ENCODE measurements at places on chromosomes 3 and 15.
A peak's percentile ranks its signal among the peaks of the same experiment; 100 is the strongest.

DNA sequence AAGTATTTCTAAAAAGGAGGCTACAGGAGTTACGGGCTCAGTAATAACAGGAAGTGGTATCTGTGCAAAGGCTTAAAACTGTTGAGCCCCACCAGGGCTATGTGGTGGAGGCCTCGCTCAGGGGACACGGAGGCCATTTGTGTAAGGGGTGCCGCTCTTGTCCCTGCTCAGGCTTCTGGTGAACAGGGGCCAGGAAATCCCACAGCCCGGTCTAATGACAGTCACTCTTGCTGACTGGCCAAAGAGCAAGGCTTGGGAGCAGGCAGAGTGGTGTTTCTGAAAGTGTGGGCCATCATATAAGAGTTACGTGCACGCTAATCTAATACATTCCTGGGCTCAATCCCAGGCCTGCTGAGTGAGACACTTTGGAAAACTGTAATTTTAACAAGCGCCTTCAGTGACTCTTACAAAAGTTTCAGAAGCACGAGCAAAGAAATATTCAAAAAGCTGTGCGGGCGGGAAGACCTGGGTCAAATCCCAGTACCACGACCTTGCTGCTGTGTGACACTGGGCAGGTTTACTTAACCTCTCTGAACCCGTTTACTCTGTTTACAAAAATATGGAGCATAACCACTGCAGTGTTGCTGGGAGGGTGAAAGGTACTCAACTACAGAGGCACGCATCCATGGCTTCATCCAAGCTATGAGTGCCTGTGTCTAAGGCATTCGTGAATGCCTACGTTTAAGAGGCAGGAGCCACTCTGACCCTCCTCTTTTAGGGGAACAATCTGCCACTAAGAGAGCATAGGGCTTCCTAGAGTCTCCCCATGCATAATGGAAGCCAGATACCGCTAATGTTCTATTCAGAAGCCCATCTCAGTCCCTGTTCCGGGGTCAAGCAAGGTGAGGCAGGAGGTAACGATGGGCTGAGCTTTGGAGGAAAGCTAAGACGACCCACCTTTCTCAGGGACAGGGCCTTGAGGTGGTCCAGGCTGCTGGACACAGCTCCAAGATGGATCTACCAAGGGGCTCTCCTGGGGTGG, 2.0 kb downstream of the ATP10A start:
- DNase-seq, result no peak

DNA sequence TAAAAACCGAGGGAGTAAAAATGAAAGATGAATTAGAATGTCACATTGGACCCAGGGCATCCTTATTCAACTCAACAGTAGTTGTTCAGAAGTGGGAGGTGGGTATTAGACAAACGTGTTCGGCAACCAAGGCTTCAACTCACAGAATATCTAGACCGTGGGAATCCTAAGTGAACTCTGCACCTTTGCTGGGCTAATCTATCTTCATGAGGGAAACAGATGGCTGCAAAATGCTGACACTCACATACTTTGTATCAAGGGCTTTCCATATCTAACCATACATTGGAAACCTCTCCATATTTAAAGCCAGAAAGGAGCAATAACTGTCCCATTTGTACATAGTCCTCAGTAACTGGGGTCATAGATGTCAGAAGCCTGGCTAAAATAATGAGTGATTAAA, 20.9 kb downstream of the PLSCR1 start:
- no peak for DNase-seq

GRCh38 chr3:53921296-53921695, 29.6 kb upstream of the SELENOK start:
- no peak for DNase-seq

GRCh38 chr3:197339841-197340520, 41.6 kb upstream of the DLG1 start:
- no peak for DNase-seq

GRCh38 chr3:193560870-193561269, 6.2 kb upstream of the ATP13A4 start:
- no peak for DNase-seq

- DNase-seq, result no peak
Observed at GRCh38 chr3:71537211-71537611, 46.3 kb downstream of the FOXP1 start.

DNA sequence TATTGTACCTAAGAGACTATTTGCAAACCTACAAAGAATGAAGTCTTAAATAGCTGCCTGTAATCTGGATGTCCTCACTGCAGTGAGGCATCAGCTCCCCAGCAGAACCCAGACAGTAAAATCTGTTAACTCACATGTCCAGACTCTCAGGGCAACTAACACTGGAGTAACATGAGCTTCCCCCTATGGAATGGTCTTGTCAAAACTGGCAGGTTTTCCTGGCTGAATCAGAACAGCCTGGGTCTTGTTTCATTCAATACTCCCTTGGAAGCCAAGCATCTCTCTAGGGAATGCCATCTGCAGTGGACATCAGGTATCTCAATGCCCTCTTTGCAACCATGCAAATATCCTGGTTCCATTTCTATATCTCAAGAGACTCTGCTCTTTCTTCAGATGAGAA, 24.4 kb downstream of the PTPN9 start:
- no peak for DNase-seq

GRCh38 chr3:127399154-127399553, 111.3 kb upstream of the PRR20G start:
- no peak for DNase-seq

GRCh38 chr3:111989061-111989678, 9.6 kb upstream of the TAGLN3 start:
- DNase-seq, result no peak

GRCh38 chr15:40367686-40368611, 9.9 kb downstream of the DISP2 start:
- peak; percentile 79 for DNase-seq

- no peak for DNase-seq
Observed at GRCh38 chr3:50453907-50454306, 49.5 kb downstream of the CACNA2D2 start.

- no peak for DNase-seq
Observed at GRCh38 chr3:179921500-179921899, 115.2 kb downstream of the PEX5L start.

DNA sequence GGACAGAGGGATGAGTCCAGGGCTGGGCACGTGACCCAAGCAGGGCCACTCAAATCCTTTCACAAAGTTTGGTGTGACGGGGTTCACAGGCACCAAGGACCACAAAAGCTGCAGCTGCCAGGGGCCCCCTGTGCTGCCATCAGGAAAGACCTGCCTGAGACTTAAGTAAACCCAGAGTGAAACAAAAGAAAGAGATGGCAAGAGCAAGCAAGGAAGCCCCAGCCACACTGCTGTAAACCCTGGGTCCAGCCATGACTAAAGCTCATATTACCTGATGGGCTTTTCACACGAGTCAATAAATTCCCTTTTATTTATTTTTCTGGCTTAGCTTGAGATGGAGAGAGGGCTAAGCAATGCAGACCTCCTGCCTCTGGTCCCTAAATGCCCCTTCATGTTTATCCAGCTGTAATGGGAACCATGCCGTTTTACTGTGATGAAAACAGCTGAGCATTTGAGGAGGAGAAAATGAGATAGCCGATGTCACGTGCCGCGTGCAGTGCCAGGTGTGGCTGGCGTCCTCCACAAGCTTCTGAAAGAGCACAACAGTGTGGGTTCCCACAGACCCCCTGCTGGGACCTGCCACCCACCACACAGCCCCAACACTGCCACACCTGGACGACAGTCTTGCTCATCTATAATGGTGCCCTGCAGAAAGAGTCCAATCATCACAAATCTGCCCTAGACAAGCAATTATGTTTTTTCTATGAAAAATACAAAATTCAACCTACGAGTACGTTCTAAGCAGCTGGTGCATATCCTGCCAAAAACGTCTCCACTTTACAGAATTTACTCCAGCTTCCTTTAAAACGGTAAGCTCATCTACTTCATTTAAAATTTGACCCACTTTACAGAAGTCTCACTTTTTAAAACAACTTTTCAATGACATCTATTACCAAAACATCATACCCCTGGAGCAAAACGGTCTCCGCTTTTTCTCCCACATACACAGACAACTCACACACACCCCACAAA, 34.2 kb downstream of the ADAMTS17 start:
- no peak for DNase-seq

GRCh38 chr3:16550676-16551341, 37.3 kb upstream of the RFTN1 start:
- peak; percentile 50 for DNase-seq

- no peak for DNase-seq
Observed at GRCh38 chr3:49157289-49157688, 8.8 kb downstream of the CCDC71 start.

GRCh38 chr3:71491154-71491752, 92.3 kb downstream of the FOXP1 start:
- no peak for DNase-seq

DNA sequence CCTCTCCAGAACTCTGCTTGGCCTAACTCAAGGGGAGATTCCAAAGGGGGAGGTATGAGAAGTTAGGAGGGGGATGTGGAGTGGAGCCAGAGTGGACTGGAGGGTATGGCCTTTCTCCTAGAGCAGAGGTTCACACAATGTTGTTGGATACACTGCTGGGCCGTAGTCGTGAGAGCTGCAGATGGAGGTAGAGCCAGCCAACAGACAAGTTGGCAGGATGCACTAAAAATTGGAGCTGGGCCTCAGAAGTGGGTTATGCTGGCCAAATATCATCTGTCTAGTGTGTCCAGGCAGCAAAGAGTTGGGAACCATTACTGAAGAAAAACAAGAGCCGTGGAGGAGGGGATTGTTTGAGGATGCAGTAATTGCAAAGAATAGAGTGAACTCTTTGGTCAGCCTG, 27.7 kb upstream of the LRRFIP2 start:
- no peak for DNase-seq

DNA sequence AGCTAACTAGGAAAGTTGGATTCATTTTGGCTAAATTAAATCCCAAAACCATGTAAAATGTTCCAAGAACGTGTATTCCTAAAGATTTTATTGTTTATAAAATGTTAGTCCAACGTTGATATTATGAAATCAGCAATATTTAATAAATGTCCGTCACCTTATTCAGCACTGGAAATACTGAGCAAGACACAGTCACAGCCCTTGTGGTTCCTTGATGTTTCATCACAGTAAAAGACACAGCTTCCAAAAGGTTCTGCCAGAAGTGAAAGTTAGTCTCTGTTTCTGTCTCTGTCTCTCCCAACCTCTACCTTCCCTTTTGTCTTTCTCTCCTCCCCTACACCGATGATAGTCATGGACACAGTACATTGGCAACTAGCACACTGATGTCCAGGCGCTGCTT, 82.2 kb upstream of the BOC start:
- DNase-seq, result no peak

GRCh38 chr15:39918688-39919385, 1.2 kb downstream of the GPR176 start:
- DNase-seq, result no peak

DNA sequence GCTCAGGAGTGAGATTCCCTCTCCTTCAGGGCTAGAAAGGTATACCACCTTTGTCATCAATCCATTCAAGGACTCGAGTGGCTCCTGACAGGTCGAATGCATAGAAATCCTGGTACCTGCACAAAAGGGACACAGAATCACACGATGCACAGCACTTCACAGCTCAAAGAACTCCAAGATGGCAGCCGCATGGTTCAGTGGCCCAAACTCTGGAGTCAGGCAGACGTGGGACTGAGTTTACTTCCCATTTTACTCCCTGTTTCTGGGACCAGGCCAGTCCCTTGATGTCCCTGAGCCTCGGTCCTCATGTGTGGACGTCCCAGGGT, 536 bp downstream of the WDR73 start:
- DNase-seq, result no peak

DNA sequence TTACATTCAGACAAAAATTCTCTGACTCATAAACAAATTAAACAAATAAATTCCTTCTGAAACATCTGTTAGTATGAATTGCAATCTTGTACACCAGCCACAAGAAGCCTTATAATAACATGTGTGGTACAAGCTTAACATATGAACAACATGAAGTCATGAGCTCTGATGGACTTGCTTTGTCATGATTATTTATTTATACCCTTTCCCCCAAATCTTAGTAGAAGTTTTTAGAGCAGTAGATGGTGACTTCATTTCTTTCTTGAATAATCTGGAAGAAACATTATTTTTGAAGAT, 633.4 kb downstream of the EPHA3 start:
- no peak for DNase-seq

DNA sequence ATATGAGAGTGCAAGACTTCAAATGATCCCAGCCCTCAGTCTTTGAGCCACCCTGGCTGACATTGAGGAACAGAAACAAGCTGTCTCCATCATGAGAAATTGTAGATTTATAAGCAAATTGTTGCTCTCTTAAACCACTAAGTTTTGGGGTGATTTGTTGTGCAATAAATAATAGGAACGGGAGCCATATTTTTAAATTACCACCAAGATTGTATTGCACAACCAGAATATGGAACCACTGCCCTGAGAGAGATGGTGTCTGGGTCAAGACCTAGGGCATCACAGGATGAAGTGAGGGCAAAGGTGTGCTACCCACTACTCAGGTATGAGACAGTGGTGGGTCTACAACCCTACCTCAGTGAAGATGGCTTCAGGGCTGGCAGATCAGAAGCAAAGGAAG, 2.3 kb upstream of the CFAP92 start:
- no peak for DNase-seq

DNA sequence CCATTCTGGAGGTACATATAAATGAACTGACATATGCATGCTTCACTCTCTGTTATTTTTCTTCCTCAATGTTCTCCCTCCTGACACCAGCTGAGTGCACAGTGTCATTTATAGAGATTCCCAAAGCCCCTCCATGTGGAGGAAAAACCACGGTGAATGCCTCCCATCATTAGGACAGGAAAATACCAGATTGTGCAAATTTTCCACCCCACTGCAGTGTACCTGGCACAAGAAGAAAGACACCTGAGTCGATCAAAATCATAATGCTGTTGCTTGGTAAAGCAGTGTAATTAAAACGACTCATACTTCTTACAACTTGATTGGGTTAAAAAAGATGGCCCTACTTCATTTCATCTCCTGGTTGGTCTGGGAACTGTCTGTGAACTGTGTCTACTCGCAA, 290.6 kb downstream of the IL5RA start:
- DNase-seq, result no peak

DNA sequence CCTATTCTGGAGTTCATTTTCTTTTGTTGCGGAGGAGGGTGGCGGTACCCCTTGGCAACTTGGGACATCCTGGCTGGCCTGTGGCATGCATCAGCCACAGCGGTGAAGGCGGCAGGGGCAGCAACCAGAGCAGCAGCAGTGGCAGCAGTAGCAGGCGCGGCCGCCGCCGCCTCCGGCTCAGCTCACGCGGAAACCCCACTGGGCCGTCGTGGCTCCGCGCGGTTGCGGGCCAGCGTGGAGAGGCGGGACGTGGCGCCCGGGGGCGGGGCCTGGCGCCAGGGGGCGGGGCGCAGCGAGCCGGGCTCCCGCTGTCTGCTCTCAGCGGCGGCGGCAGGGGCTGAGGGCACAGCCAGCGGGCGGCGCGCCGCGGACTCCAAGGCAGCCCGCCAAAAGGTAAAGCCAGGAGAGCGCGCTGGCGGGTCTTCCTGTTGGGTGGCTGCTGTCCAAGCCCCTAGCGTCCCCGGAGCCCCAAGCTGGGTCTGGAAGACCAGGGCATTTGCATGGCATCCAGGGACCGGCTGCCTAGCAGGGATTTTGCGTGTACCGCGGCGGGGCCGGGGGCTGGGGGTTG, 334.4 kb upstream of the THRB start:
- no peak for DNase-seq
